Iris pigment epithelial cell (primary cell): ENCODE measurements at places on chromosomes 5 and 9.

- DNase-seq, result no peak
These were observed 541.1 kb downstream of the DNAH5 start for GRCh38 chr5:13403351-13403750.

- peak; percentile 79 for DNase-seq
These were observed 52.1 kb upstream of the ERBIN start for GRCh38 chr5:65874241-65874640.

DNA sequence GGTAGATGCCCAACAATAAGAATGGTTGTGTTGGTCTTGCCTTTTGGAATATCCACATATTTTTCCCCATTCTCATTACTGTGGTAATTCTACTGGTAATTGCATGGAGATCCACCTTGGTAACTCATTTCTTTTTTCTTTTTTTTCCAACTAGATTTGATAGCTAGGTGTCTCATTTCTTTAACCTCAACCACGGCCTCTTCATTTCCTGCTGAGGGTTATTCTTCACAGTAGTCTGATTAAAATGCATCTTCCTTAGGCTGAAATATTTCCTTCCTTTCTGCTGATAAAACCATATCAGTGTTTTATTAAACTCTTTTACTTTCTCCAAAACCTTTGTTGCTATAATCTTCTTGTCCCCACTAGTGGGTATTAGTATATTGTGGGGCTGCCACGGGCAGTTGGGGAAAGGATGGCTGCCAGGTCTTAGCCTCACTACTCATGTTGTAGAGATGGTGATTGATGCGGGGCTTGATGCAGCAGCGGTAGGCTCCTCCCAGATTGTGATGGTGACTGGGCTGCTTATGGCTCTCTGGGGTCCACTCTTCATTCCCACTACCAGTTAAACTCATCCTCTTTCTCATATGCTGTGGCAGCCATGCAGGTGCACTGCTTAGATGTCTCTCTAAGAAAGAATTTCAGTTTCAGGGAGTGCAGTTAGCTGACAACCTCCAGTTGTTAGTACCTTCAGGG, 35.9 kb downstream of the KIF2A start:
- DNase-seq, result no peak

DNA sequence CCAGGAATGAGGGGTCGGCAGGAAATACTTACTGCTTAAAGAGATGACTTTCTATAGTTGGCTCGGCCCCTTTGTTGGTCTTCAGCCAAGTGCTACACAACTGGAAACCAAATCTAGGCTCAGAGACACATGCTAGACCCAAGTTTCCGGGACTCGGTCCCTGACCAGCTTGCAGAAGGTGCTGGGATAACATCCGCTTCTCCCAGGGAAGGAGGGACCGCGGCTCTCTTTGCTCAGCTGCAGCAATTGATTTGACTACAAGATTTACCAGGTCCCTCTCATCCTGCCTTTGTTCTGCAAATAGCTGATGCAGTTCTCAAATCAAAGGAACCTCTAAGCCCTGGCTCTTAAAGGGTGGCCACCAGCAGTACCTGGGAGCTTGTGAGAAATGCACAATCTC, 314.7 kb downstream of the MLLT3 start:
- DNase-seq, result no peak

- peak; percentile 50 for DNase-seq
These were observed 125.6 kb upstream of the DMRT1 start for GRCh38 chr9:715743-716400.

DNA sequence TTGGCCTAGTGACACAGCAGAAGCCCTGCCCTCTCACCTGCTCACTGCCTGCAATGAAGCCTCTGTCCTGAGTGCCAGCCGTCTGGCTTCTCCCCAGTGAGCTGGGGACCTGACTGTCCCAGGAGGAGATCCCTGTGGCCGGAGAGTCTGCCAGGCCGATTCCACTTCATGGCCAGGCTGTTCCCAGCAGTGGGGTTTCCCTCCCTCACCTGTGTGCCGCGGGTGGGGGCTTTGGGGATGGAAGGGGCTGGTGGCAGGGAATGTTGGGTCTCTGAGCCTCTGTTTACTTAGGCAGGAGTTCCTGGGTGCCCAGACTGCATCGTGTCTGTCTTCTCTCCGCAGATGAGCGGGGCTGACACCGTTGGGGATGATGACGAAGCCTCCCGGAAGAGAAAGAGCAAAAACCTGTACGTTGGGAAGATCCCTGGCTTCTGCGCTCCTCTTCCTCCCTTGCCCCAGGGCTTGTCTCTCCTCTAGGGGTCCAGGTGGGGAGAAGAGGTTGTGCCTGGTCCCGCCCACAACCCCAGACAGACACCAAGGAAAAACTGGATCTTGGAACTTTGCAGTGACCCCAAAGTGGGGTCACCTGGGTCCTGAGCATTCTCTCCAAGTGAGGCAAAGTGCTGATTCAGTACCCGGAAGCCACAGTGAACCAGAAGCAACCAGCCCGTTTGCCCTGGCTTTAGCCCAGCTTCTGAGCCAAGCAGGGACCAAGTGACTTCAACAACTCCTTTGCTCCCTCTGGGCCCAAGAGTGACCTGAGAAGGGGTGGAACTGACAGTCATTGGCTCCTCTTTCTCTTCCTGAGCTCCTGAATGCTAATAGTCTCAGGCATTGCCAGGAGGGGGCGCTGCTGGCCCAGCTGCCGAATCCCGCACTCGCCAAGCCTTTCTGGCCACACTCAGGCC, 127.7 kb downstream of the RGS3 start:
- DNase-seq, result peak; percentile 60

- DNase-seq, result peak; percentile 35
These were observed 419.7 kb downstream of the CDH10 start for GRCh38 chr5:24225051-24225450.

DNA sequence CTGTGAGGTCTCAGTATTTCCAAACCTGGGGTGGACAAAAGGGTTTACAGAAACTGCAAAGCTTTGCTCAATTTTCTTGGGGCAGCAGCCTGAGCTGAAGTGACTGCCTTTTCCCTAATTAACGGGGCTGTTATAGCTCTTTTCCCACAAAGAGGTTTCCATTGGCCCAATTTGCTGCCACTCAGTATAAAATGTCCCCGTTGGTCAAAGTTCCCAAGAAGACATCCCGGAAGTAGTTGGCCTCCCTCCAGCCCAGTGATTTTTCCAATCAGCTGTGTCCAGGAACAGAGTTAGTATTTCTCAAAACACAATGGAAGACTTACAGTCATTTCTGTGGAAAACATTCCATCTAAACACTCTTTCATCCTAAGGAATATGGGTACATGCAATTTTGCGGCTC, 643.6 kb downstream of the ACTL7B start:
- no peak for DNase-seq

- DNase-seq, result peak; percentile 53
These were observed 105.6 kb downstream of the NR6A1 start for GRCh38 chr9:124665391-124666058.

- no peak for DNase-seq
These were observed 629.3 kb upstream of the ST8SIA4 start for GRCh38 chr5:101532430-101532829.

- peak; percentile 98 for DNase-seq
These were observed 197.4 kb downstream of the GAS1 start for GRCh38 chr9:86749894-86750255.

GRCh38 chr5:172642051-172642409, 967 bp downstream of the NEURL1B start:
- DNase-seq, result no peak

DNA sequence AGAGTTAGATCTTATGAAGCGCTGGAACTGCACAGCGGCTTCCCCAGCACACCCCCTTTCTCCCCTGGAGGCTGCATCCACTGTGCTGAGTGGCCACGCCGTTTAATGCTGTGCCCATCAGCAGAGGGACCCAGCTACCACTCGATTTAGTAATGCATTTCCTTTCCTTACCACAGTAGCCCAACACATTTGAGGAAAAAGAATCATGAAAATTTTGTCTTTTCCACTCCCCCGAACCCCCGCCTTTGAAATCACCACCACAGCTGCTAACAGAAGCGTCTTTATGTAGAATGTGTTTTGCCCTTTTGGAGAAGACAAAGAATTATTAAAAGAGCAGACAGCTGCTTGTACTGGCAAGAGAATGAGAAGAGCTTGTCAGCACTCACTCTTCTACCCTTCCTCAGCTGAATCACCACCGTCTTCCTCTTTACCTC, 73.2 kb downstream of the ACER2 start:
- no peak for DNase-seq

GRCh38 chr9:116096853-116097252, 56.7 kb upstream of the PAPPA start:
- DNase-seq, result no peak

- peak; percentile 41 for DNase-seq
These were observed 375.8 kb downstream of the SEMA5A start for GRCh38 chr5:9170026-9170425.

DNA sequence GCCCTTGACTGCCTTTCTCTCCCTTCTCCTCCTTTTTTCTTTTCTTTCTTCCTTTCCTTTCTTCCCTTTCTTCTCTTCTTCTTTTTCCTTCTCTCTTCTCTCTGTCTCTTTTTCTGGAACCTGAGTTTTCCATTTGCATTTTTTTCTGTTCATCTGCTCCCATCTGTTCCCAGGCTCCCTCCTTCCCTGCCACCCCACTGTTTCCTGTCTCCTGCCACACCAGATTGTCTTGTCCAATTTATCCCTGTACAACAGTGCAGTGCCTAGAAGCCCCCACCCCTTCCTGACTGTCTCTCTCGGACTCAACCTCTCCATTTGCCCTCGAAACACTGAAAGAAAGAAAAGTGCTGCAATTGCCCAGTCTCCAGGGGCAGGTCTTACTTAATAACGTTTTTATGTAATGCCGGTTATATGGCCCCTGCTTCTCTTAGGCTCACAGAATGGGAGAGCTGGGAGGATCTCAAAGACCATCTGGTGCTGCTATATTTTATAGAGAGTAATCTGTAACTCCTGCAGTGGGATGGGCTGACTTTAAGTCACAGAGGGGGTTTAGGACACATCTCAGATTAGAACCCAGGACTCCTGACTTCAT, 101.4 kb downstream of the RALGPS1 start:
- DNase-seq, result no peak

DNA sequence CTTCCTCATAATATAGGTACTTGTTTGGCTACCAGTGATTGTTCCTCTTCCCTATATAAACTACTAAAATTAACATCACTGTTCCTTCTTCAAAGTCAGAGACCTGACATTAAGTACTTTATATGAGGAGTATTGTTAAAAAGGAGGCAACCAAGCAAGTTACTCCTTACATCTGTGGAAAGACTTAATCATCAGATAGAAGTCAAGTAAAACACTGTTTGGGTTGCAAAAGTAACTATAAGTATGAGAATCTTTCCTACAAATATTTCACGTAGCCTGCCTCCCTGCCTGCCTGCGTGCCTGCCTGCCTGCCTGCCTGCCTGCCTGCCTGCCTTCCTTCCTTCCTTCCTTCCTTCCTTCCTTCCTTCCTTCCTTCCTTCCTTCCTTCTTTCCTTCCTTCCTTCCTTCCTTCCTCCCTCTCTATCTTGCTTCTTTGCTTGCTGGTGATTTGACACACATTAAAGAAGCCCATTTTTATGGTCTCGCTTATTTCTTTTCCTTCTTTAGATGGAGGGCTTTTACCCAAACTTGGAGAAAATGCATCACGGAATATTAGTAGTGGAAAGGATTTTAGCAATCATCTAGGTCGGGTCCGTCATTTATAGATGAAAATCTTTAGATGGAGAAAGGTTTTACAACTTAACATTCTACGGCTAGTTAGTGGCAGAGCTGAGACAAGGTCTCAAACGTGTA, 3.2 kb downstream of the CER1 start:
- DNase-seq, result no peak

DNA sequence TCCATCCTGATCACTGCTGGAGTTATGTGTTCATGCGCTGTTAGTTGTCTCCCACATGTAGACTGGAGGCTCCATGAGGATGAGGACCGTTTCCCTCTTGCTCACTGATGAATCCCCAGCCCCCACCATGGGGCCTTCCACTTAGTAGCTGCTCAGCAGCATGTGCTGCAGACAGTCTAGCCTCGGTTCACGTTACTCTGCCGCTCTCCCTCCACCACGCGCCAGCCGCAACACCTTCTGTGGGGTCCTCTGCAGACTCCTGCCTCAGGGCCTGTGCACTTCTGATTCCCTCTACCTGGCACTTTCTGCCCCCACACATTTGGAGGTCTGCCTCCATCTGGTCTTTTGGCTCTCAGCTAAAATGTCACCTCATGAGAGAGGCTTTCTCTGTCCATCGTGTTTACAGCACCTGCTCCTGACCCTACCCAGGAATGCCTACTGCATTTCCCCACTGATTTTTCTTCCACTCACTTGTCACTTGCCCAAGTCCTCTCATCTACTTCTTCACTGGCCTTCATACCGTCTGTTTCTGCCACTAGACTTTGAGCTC, 36.3 kb downstream of the STK10 start:
- no peak for DNase-seq

GRCh38 chr9:137590123-137590468, 216 bp downstream of the ZMYND19 start:
- DNase-seq, result no peak

GRCh38 chr5:16862777-16863176, 73.3 kb downstream of the MYO10 start:
- no peak for DNase-seq

GRCh38 chr5:139023286-139023685, 148.2 kb upstream of the LRRTM2 start:
- DNase-seq, result no peak

DNA sequence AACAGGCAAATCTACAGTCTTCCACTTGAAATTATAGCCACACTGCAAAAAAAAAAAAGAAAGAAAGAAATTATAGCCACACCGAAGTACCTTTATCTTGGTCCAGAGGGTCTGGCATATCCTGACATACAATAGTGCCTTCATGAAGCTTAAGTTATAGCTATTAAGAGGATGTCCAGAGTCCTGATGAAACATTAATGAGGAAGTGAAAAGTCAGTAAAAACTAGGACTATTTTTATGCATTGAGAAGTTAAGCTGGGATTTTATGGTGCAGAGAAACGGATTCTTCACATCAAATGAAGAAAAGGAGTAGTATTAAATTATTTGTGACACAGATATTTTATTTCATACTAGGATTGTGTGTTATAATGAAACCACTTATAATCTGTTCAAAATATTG, 123.9 kb downstream of the SV2C start:
- no peak for DNase-seq

- no peak for DNase-seq
These were observed 11.9 kb downstream of the TMC1 start for GRCh38 chr9:72533322-72533721.

DNA sequence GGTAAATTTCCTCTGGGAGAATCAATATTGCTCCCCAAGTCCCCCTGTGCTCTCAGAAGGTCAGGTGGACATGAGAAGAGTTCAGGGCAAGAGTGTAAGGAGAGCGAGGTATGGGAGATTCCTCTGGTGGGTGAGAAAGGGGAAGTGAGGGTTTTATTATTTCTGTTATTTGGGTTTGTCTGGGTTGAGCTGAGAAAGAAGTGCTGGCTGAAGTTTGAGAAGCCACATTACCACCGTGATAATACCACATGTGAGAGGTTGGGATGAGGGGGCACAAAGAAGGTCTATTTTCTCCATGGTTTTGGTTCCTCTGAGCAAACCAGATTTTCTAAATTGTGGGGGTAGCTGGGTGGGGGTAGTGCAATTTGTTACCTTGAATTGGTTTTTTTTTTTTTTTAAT, 350.4 kb downstream of the OSTF1 start:
- DNase-seq, result no peak

DNA sequence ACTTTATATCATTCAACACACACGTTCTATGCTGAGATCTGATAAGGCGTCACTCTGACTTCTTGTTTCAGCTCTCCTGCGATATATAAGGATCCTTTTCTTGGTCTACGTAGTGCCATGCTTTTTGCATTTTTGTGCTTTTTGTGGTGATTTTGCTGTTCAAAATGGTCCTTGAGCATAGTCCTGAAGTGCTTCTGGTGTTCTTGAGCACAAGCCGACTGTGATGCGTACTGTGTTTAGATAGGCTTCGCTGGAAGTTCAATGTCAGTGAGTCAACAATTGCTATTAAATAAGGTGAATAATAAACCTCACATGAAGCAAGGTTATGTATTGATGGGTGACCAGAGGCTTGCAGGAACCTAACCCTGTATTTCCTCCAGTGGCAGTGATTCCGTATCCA, 46.8 kb downstream of the ACO1 start:
- peak; percentile 82 for DNase-seq
